ENCODE measurements at places on chromosomes 2 and 18.

DNA sequence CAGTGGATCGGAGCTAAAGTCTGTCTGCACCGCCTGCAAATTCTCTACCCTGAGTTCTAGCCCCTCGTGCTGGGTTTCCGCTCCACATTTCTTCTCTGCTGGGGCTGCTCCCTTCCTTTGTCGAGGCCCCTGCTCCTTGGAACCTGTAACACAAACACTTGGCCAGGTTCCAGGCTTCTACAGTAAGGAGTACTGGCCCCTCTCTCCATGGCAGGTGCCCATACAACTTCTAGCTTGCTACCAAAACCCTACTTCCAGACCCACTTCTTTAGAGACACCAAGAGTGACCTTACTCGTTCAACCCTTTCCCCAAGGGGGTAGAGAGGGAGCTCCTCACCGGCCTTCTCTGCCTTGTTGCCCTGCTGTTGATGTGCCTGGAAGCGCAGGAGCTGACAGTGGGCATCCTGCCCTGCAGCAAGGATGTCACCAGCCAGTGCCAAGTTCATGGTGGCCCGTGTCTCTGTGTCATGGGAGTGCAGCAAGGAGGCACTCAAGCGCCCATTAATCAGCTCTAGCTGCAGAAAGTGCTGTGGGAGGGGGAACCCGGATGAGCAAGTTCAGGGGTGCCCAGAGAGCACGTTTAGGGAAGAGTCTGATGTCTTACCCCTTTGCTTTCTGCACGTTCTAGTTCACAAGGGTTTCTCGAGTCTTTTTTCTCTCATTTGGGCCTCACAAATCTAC, 1.1 kb downstream of the PREB start:
- DNase-seq = no peak

- DNase-seq = no peak
Measured at GRCh38 chr18:61420218-61420885, 87.1 kb downstream of the CDH20 start.

DNA sequence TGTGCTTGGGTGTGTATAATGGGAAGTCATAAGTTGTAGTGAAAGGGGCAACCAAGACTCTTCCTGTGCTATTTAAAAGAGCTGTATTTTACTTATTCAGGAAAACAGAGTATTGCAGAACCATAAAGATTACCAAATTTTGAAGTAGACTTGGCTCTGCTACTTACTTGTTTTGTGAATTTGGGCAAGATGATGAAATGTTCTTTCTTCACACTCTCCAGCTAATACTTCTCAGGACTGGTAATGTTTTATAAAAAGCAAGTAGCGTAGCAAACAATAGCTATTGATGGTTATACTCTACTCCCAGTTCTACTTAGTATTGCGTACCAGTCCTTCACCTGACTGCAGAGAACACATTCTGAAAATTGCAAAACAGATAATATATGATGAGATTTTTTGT, 374.1 kb downstream of the ARHGAP15 start:
- DNase-seq = no peak

- no peak for DNase-seq
Measured at GRCh38 chr18:63676526-63677323, 15.0 kb upstream of the SERPINB3 start.

- DNase-seq = no peak
Measured at GRCh38 chr2:111624411-111625156, 259.4 kb downstream of the ANAPC1 start.

DNA sequence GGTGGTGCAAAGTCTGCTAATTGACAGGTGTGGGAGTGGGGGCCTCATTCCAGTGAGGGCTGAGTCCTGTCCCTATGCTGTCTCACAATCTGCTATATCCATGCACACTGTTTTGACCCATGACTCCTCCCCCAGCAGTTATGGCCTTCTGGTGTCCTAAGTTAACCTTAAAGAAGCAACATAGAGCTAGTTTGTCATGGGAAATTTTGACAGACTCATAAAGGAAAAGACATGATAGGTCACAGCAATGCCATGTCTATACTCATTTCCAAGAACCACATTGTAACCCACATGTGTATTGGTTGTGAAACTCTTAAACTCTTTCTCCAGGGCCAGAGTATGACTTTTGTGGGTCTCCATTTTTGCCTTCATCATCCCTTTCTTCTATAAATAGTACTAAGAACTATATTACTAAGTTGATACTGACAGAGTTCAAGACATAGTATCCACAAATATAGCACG, 78.2 kb upstream of the SLC1A4 start:
- DNase-seq = no peak

DNA sequence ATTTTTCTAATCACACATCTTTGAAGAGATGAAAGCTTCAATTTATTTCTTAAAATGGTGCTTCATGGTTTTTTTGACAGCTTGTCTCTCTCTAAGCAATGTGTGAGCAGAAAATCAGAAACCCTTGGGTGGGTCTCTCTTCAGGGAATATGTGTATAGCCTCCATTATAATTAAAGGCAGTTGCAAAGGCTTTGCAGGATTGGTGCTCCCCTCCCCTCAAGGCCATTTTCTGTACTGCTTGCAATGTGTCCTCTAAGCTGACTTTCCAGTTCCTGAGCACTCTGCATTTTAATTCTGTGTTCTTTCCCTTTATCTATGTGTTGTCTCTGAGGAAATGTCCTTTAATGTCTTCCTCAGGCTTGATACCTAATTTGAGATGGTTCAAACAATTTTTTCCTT, 172.6 kb downstream of the DPP4 start:
- no peak for DNase-seq

DNA sequence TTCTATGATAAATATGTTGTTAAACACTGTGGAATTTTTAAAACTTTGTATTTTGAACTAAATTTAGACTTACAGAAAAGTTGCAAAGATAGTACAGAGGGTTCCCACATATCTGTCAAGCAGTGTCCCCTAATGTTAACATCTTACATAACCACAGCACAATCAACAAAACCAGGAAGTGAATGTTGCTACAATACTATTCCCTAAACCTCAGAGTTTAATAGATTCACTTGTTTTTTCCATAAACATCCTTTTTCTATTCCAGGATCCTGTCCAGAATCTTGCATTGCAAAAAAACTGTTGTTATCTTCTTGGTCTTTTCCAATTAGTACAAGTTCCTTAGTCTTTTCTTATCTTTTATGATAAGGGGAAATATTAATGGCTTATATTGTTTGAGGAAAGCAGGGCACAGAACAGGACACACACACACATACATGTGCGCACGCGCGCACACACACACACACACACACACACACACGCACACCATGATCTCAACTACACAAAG, 251.1 kb upstream of the TRIB2 start:
- no peak for DNase-seq

DNA sequence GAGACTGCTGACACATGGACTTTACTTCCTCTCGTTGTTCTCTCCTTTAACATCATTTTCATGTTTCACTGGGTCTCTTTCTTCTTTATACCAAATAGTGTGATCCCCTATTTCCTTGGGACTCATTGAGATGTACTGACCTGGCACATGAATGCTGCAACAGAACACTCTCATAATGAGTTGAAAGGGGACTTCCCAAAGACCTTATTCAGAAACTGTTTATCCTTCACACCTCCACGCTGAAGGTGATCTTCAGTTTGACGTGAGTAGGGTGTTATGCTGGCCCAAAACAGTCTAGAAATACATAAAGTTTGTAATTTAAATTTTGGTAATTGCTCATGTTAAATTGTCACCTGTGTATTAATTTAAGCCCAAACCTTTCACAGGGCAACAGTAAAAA, 1096.8 kb upstream of the GYPC start:
- DNase-seq = no peak

GRCh38 chr18:53139746-53140500, 799.9 kb downstream of the DCC start:
- no peak for DNase-seq

DNA sequence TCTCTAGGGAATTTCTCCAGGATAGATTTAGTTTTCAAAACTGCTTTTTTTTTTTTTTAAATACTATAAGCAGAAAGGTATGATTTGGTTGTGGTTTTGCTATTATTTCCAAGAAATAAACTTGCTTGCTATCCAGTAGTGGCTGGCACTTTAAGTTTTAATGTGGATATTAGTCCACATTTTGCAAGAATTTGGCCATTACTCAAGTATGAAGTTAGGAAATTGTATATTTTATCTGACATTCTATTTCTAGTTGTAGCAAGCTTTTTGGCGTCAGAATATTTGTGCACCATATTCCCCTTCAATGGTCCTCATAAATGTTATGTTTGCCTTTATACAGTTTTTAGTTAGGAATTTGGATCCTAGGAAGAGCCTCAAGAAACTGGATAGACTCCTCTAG, 226.3 kb downstream of the ZNF521 start:
- DNase-seq = no peak

GRCh38 chr2:131122496-131122895, 17.4 kb downstream of the PLEKHB2 start:
- DNase-seq = no peak

DNA sequence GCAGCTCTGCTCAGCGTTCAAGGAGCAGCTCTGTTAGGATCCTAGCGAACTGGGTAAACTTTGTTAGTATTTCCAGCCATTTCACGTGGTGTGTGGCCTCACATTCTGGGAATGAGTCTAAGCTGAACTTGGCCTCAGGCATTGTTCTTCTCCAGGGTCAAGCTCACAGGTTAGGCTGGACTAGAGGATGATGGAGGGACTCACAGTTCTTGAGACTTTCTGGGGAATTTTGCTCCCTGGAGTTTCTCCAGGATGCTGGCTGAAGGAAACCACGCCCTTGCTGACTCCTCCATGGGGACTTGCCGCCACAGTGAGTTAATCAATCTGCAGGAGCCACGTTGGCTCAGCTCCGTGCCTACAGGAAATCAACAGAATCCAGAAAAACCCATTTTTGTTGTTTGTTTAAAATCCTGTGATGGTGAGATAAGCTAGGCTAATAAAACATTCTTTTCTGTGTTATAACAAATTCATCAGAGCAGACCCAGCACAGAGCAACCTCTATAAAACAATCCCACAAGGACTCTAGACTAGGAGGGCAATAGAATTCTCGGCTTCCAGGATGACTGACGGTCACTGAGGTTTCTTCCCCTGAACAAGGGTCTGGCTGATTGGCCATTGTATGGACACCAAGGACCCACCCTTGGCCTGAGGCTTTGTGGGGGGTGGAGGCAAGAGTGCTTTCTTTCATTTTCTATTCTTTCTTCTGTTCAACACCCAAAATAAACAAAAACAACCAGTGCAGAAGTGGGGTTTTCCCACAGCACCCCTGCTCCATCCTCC, 12.6 kb downstream of the CNDP1 start:
- no peak for DNase-seq

- DNase-seq = no peak
Measured at GRCh38 chr2:8178911-8179310, 502.9 kb upstream of the ID2 start.

GRCh38 chr18:5998166-5998881, 103.0 kb upstream of the TMEM200C start:
- no peak for DNase-seq
